Right cardiac atrium (tissue), 5 donors: ENCODE measurements at places on chromosomes 13 and 19. TPM values are rescaled to one million over a fixed set of nuclear protein-coding genes. Genes with fewer than 3 reads are reported as not detected.

FCAR gene
- 0.18 TPM for polyA plus RNA-seq

SMIM24 gene
- not detected for polyA plus RNA-seq

PNMA8C gene
- polyA plus RNA-seq: 0.05 TPM

DNA sequence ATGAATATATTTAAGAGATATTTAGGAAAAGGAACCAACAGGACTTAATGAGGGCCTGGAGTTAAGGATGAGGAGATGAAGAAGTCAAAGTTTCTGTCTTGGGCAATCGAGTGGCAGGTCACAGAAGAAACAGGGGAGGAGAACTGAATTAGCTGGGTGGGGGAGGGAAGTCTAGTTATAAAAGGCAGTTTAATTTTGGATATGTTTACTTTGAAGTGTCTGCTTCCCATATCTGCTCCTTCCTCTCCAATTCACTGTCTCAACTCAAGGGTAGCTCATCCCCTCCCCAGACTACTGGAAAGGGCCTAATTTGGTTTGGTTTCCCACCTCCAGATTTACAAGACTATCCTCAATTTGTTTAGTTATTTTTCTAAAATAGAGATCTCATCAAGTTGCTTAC lies 195.9 kb downstream of the VWA8 start:
- DNase-seq: no peak

- DNase-seq: no peak
These were observed 70.3 kb downstream of the TEX29 start for GRCh38 chr13:111390522-111391270.

DNA sequence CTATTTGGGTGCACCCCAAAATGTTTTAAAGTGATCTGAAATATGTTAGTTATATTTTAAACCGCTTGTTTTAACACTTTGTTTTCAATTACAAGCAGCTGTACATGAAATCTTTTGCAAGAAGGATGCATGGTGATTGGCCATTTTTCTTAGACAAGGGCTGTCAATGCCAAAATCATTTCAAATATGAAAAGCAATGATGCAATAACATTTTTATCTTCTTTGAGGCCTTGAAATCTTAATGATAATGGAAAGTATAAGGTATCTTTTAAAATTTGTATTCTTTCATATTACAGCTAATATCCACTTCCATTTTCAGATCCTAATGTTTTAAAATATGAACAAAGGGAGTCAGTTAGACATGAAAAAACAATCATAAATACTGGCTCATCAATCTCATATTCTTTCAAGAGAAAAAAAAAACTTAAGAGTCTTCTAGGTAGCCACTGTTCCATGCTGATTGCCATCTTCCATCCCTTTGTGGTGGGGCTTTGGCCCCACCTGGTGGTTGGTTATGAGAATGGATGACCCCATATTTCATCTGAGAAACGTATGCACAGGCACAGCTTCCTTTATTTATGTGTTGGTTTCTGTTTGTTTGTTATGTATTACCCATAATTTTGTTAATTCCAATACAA lies 330.3 kb upstream of the MIR17HG start:
- DNase-seq: peak; percentile 18

DNA sequence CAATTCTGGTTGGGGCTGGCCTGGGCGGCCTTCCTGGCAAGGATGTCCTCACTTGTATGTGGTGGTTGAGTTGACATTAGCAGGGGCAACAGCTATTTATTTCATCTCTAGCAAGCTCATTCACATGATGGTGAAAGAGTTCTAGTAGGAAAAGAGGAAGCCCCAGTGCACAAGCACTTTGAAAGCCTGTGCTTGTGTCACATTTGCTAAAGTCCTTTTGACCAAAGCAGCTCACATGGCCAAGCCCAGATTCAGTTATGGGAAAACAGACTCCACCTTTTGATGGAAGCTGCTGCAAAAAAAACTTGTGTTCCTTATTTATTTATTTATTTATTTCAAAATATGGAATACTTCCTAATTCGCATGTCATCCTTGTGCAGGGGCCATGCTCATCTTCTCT lies 17.2 kb downstream of the GTF2F2 start:
- DNase-seq: no peak

- no peak for DNase-seq
These were observed 3.5 kb downstream of the CEBPG start for GRCh38 chr19:33376941-33377557.

GRCh38 chr13:106477303-106477702 lies 58.2 kb downstream of the EFNB2 start:
- DNase-seq: no peak

GRCh38 chr13:43751624-43752023 lies 35.1 kb downstream of the ENOX1 start:
- no peak for DNase-seq

- DNase-seq: no peak
These were observed 943 bp downstream of the ZNF302 start for GRCh38 chr19:34678421-34678820.
